ENCODE measurements at places on chromosomes 1 and 21. TPM values are rescaled to one million over a fixed set of nuclear protein-coding genes. Genes with fewer than 3 reads are reported as not detected.

- peaks cover 10% of the 10 kb centered on the region for H3K27me3 ChIP-seq
- no peak for DNase-seq
- H3K4me1 ChIP-seq, result peaks cover 23% of the 10 kb centered on the region
- H3K4me3 ChIP-seq, result no peak overlapping the region
- no peaks in the 10 kb centered on the region for H3K36me3 ChIP-seq
Observed at GRCh38 chr1:203628201-203629015, 1.8 kb downstream of the ATP2B4 start.

GNL2 gene
- total RNA-seq, result 72.1 TPM

DSCAM gene
- total RNA-seq, result not detected

DNA sequence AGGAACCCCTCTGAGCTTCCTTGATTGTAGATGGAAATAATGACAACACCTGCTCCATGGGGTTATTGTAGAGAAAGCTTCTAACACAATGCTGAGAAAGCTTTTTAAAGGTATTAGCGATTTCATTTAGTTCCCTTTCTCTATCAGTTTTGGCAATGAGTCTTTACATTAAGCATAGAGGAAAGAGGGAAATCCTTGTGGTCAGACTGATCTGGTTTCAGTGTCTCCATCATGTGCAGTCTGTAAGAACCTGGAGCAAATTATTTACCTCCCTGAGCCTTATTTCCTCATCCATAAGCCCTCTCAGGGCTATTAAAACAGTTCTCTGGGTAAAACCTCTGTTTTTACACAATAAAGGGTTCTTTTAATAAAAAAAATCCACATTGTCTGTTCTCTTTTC, 87.5 kb downstream of the FGGY start:
- no peak overlapping the region for H3K27ac ChIP-seq
- H3K4me1 ChIP-seq, result no peaks in the 10 kb centered on the region
- no peaks in the 10 kb centered on the region for H3K36me3 ChIP-seq
- no peaks in the 10 kb centered on the region for H3K27me3 ChIP-seq

DNA sequence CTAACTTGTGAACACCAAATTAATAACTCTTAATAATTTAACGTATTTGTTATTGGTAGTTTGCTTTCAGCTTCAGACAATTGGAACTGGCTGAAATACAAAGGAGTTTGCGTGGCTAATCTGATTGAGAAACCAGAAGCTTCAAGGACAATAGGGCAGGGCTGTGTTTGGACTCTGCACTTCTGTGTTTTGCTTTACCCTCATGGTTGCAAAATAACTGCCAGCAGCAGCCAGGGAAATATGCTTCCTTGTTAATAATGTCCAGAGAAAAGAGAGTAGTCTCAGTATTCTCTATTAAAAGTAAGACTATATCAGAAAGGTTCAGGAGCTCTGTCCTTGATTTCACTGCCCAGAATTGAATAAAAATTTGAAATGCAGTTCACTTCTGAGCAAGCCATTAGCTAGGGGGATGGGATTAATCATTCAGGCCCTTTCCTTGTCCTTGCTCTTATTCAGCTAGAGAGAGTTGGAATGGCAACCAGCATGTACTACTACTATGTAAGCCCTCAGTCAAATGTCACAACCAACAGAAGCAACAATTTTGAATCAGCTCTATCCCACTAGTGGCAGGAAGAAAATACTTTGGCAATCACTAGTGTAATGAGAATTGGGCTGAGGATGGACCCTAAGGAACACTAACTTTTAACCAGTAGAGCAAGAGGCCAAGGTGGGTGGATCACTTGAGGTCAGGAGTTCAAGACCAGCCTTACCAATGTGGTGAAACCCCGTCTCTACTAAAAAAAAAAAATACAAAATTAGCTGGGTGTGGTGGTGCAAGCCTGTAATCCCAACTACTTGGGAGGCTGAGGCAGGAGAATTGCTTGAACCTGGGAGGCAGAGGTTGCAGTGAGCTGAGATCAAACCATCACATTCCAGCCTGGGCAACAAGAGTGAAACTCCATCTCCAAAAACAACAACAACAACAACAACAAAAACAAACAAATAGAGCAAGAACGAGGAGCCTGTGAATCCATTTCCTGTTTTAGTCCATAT, 76.8 kb downstream of the POU2F1 start:
- H3K27me3 ChIP-seq, result no peaks in the 10 kb centered on the region
- peak overlapping the region; percentile 15 for H3K4me3 ChIP-seq
- peak overlapping the region; percentile 97 for H3K27ac ChIP-seq
- DNase-seq, result peak; percentile 91

LMX1A gene
- 0.07 TPM for total RNA-seq

DNA sequence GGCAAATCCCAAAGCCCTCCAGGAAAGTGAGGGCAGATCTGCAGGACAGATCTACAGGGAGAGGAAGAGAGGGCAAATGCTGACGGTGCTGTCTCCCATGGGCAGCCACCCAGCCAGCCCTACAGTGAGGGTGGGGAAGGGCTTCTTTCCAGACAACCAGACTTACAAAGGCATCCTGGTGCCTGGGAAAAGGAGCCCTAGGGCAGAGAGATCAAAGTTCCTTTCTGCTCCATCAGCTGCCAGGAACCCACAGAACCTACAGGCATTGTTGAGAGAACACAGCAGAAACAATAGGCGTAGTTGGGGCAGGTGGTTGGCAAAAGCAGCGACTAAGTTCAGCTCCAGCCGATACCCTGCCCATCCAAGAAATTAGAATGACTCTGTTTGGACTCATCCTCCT, 332.4 kb downstream of the KCNH1 start:
- no peak for DNase-seq
- H3K4me1 ChIP-seq, result no peaks in the 10 kb centered on the region
- H3K36me3 ChIP-seq, result no peaks in the 10 kb centered on the region
- no peak overlapping the region for H3K27ac ChIP-seq
- no peaks in the 10 kb centered on the region for H3K27me3 ChIP-seq

LHX4 gene
- total RNA-seq, result 0.07 TPM

DNA sequence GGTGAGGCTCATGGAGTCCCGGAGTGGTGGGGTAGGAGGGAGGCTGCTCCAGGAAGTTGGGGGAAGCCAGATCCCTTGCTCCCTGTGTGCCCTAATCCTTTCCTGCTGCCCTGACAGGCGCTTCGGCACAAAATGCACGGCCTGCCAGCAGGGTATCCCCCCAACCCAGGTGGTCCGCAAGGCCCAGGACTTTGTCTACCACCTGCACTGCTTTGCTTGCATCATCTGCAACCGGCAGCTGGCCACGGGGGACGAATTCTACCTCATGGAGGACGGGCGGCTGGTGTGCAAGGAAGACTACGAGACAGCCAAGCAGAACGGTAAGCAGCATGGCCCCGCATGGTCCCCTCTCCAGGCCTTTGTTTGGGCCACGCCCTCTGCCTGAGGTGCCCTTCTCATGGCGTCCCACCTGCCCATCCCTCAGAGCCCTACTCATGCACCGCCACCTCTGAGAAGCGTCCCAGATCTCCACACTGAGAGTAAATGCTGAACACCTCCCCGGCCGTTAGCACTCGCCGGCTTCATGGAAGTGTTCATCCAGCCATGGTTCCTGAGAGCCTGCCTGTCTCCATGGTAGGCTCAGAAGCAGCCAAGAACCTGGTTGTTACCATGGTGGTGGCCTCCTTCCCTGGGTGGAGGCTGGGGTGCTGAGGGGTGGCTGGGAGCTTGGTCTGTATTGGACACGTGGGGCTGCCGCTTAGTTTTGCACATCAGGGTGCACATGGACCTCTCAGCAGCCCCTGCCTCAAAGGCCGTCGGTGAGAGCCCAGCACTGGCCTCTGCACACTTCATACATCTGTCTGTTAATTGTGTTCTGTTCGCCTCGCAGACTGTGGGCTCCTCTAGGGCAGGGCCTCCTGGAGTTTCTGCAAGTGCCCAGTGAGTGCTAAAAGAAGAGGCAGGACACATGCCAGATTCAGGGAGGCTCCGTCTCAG, 36.5 kb downstream of the LHX4 start:
- H3K4me3 ChIP-seq, result no peak overlapping the region
- no peaks in the 10 kb centered on the region for H3K36me3 ChIP-seq
- DNase-seq, result no peak
- no peak overlapping the region for H3K27ac ChIP-seq
- H3K4me1 ChIP-seq, result peaks cover 36% of the 10 kb centered on the region
- peaks cover 21% of the 10 kb centered on the region for H3K27me3 ChIP-seq

GRCh38 chr1:5740865-5741860, 251.1 kb downstream of the NPHP4 start:
- peaks cover 4% of the 10 kb centered on the region for H3K4me1 ChIP-seq
- H3K27ac ChIP-seq, result no peak overlapping the region
- H3K36me3 ChIP-seq, result no peaks in the 10 kb centered on the region
- no peak overlapping the region for H3K4me3 ChIP-seq
- H3K27me3 ChIP-seq, result peaks cover 21% of the 10 kb centered on the region

- no peaks in the 10 kb centered on the region for H3K36me3 ChIP-seq
- no peak for DNase-seq
- H3K4me1 ChIP-seq, result peaks cover 68% of the 10 kb centered on the region
- no peak overlapping the region for H3K4me3 ChIP-seq
- H3K27ac ChIP-seq, result no peak overlapping the region
- H3K27me3 ChIP-seq, result no peaks in the 10 kb centered on the region
Observed at GRCh38 chr1:12532405-12533315, 85.3 kb downstream of the DHRS3 start.

- H3K36me3 ChIP-seq, result no peaks in the 10 kb centered on the region
- H3K27ac ChIP-seq, result no peak overlapping the region
Observed at GRCh38 chr1:24228311-24228710, 41.2 kb upstream of the IFNLR1 start.

C1orf94 gene
- total RNA-seq, result not detected

DIPK1A gene
- 8.4 TPM for total RNA-seq

- no peak for DNase-seq
- no peaks in the 10 kb centered on the region for H3K36me3 ChIP-seq
- no peaks in the 10 kb centered on the region for H3K4me1 ChIP-seq
Observed at GRCh38 chr1:56133522-56134472, 445.6 kb downstream of the PLPP3 start.

- H3K4me3 ChIP-seq, result no peak overlapping the region
- 0 out of 2 replicates have a peak, but pooled peaks cover 2% of the 10 kb centered on the region for H3K36me3 ChIP-seq
- no peak for DNase-seq
- no peak overlapping the region for H3K27ac ChIP-seq
Observed at GRCh38 chr1:43454270-43455011, 710 bp upstream of the HYI start.

SORT1 gene
- total RNA-seq, result 35.3 TPM

- no peak overlapping the region for H3K27ac ChIP-seq
- no peak overlapping the region for H3K4me3 ChIP-seq
- no peak for DNase-seq
- no peaks in the 10 kb centered on the region for H3K4me1 ChIP-seq
- no peaks in the 10 kb centered on the region for H3K27me3 ChIP-seq
- H3K36me3 ChIP-seq, result no peaks in the 10 kb centered on the region
Observed at GRCh38 chr21:25467896-25468295, 139.4 kb downstream of the MRPL39 start.

S100A9 gene
- 0.31 TPM for total RNA-seq

NPPB gene
- total RNA-seq, result not detected

OLIG2 gene
- total RNA-seq, result not detected

NPR1 gene
- total RNA-seq, result not detected

DNA sequence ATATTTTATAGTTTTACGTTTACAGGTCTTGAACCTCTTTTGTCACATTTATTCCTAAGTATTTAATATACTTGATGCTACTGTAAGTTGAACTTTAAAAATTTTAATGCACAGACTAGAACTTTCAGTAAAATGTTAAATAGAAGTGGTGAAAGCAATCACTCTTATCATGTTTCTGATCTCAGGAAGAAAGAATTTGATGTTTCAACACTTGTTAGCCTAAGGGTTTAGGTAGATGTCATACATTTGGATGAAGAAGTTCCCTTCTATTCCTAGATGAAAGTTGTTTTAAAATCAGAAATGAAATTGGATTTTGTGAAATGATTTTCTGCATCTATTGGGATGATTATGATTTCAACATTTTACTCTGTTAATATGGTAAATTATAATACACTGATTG, 63.6 kb upstream of the TTLL7 start:
- DNase-seq, result no peak
- H3K36me3 ChIP-seq, result no peaks in the 10 kb centered on the region
- H3K27ac ChIP-seq, result no peak overlapping the region
- no peaks in the 10 kb centered on the region for H3K4me1 ChIP-seq
- no peak overlapping the region for H3K4me3 ChIP-seq

- peaks cover 21% of the 10 kb centered on the region for H3K4me1 ChIP-seq
- peaks cover 10% of the 10 kb centered on the region for H3K36me3 ChIP-seq
- DNase-seq, result no peak
- H3K4me3 ChIP-seq, result no peak overlapping the region
- H3K27me3 ChIP-seq, result no peaks in the 10 kb centered on the region
- H3K27ac ChIP-seq, result peak overlapping the region; percentile 14
Observed at GRCh38 chr1:14970799-14971141, 182.8 kb upstream of the TMEM51 start.

ERICH3 gene
- not detected for total RNA-seq

- H3K4me3 ChIP-seq, result peak overlapping the region; percentile 52
- H3K36me3 ChIP-seq, result no peaks in the 10 kb centered on the region
- DNase-seq, result peak; percentile 99
- H3K27ac ChIP-seq, result peak overlapping the region; percentile 91
- no peaks in the 10 kb centered on the region for H3K27me3 ChIP-seq
Observed at GRCh38 chr1:56189946-56190805, 389.2 kb downstream of the PLPP3 start.

DNA sequence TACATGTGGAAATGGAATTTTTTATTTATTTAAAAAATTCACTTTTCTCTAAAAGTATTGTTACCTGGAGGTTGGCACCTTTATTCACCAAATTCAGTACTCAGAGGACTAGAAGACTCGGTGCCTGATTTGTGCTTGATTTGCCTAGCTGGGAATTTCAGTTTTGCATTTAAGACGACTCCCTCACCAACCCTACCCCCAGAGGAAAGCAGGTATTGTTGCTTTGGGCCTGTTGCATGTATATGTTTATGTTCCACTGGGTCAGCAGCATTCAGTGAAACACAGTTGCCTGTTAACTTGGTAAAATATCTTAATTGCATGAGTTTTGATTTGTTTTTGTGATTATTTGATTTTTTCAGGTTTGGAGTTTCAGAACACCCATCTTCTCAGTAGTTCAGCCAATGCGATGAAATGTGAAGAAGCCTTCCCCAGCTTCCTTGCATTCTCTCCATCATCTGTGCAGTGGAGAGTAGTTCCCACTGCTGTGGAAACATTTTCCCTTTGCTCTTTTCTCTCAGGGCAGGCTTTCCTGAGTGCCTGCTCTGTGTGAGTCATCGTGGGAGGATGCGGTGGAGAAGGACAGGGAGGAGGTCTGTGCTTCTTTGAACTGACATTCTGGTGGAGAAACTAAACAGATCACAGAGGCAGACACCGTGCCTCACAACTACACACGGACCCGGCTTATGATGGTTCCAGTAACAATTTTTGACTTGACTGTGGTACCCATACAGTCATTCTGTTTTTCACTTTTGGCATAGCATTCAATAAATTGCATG, 6.4 kb downstream of the ADARB1 start:
- no peaks in the 10 kb centered on the region for H3K36me3 ChIP-seq
- no peak overlapping the region for H3K27ac ChIP-seq
- H3K4me1 ChIP-seq, result peaks cover 19% of the 10 kb centered on the region
- no peak for DNase-seq

- H3K27me3 ChIP-seq, result no peaks in the 10 kb centered on the region
- no peak for DNase-seq
- peaks cover 61% of the 10 kb centered on the region for H3K4me1 ChIP-seq
- no peak overlapping the region for H3K27ac ChIP-seq
- H3K4me3 ChIP-seq, result no peak overlapping the region
- no peaks in the 10 kb centered on the region for H3K36me3 ChIP-seq
Observed at GRCh38 chr1:43266881-43267280, 2.9 kb upstream of the TMEM125 start.
